SK-MEL-5 (cell line): ENCODE measurements at places on chromosomes 5 and 9. TPM values are rescaled to one million over a fixed set of nuclear protein-coding genes. Genes with fewer than 3 reads are reported as not detected.

Gene PCDHA3
- 0.27 and 0.48 TPM in 2 replicates for total RNA-seq

Gene SPOCK1
- total RNA-seq, result 23.4 and 26.0 TPM in 2 replicates

Gene FOXD4L3
- not detected in 2 replicates for total RNA-seq

DNA sequence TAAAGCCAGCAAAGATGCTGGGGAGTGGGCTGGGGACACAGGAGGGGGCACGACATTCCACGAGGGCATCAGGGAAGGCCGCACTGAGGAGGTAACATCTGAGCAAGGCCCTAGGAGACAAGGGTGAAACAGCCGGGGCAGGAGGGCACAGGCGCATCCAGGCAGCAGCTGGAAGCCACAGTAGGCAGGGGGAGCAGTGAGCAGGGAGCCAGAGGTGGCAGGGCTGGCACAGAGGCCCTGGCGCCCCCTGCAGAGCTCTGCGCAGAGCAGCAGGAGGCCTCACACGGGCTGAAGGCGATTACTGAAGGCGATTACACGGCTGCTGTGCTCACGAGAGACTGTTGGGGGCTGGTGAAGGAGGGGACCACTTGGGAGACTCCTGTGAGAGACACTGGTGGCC is 15.4 kb downstream of the LMAN2 start:
- peak; percentile 73 for DNase-seq

- no peak for DNase-seq
Measured at GRCh38 chr5:88666761-88667495, 216.1 kb downstream of the MEF2C start.
